ENCODE measurements at places on chromosomes 1 and 21. TPM values are rescaled to one million over a fixed set of nuclear protein-coding genes. Genes with fewer than 3 reads are reported as not detected.

GRCh38 chr1:86648255-86648654, 56.1 kb upstream of the SH3GLB1 start:
- no peak for DNase-seq
- no peak overlapping the region for H3K4me3 ChIP-seq
- no peak overlapping the region for H3K27ac ChIP-seq
- no peaks in the 10 kb centered on the region for H3K36me3 ChIP-seq
- H3K27me3 ChIP-seq, result no peaks in the 10 kb centered on the region

The CDK18 gene
- 130 TPM for total RNA-seq

The ST6GALNAC3 gene
- 5.8 TPM for total RNA-seq

GRCh38 chr1:216903382-216903740, 180.1 kb upstream of the ESRRG start:
- no peaks in the 10 kb centered on the region for H3K27me3 ChIP-seq
- no peak for DNase-seq
- no peaks in the 10 kb centered on the region for H3K4me1 ChIP-seq
- no peak overlapping the region for H3K4me3 ChIP-seq

The LCE5A gene
- total RNA-seq, result not detected
